MV-4-11 (cell line): ENCODE measurements at places on chromosomes 13 and 19.
A peak's percentile ranks its signal among the peaks of the same experiment; 100 is the strongest.

DNA sequence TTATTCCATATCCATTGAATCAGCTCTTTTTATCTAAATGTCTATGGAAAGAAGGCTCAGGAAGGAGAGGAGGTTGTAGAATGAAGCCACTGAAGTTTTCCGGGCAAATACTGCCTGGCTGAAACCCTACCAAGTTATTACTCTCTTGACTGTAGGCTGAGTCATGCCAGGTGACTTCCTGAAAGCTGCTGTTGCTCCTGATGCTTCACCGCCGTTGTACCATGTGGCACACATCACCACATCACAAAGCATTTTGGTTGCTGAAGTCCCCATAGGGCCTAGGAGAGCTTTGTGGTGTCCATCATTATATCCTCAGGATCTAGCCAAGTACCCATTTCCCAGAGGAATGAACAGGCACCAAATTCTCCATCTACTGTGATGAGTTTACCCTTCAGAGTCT lies 11.1 kb upstream of the TDRD12 start:
- no peak for DNase-seq

DNA sequence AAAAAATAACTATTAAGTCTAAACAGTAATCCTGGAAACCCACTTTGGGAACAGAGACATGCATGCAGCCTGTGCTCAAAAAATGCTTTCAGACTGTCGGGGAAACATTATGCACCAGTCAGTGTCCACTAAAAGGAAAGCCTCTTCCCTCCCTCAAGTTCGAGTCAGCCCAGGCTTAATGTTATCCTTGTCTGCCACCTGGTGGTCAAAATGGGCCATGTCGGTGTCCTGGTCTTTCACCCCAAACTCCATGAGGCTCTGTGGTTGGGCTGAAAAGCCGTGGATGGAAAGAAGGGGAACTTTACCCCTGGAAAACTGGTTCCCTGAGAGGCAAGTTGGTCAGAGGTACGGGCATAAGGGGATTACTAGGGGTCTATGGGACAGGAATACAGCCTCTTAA lies 88.4 kb upstream of the ZNF492 start:
- DNase-seq, result peak; percentile 35

DNA sequence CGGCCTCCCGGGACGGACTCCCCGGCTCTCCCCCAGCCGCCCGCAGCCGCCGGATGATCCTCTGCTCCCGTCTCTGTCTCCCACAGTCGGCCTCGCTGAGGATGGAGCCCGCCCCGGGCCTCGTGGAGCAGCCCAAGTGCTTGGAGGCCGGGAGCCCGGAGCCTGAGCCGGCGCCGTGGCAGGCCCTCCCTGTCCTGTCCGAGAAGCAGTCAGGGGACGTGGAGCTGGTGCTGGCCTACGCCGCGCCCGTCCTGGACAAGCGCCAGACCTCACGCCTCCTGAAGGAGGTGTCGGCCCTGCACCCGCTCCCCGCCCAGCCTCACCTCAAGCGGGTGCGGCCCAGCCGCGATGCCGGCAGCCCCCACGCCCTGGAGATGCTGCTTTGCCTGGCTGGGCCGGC lies 6.8 kb downstream of the ADAT3 start:
- no peak for DNase-seq

GRCh38 chr13:39461685-39462266 lies 141.2 kb downstream of the LHFPL6 start:
- no peak for DNase-seq

DNA sequence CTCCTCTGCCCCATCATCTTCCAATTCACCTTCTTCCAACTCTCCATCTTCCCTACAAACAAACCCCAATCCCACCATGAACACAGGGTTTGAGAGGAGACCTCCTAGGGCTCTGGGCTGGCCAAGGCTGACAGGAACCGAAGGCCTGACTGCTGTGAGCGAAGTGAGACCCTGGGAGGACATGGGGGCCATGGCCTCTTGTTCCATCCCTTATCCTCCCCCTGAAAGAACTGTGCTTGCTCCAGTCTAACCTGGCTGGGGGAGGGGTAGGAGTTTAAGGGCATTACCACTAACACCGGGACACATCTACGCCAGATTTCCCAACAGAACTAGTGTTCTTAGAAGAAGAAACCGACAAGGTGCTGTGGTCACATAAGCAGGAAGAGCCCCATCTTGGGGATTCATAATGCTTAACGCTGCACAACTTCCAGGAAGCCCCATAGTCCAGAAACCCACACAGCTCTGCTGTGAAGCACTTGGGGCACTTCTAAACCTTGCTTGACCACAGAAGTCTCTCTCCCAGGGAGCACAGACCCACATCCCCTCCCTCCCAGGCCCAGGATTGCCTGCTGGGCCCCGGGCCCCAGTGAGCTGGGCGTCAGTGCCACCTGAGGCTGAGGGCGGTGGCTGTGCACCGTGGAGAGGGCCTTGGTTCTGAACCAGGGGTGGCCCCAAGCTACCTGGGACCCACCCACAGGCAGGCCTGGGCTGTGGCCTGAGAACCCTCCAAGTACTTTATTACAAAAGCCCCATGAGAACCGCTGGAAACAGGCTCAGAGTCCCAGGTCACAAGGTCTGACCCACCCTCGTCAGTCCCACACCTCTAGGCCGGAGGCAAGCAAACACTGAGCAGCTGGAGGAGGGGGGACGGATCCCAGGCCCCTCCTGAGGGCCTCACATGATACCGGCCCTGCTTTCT lies 18.8 kb downstream of the ZC3H4 start:
- peak; percentile 98 for DNase-seq

DNA sequence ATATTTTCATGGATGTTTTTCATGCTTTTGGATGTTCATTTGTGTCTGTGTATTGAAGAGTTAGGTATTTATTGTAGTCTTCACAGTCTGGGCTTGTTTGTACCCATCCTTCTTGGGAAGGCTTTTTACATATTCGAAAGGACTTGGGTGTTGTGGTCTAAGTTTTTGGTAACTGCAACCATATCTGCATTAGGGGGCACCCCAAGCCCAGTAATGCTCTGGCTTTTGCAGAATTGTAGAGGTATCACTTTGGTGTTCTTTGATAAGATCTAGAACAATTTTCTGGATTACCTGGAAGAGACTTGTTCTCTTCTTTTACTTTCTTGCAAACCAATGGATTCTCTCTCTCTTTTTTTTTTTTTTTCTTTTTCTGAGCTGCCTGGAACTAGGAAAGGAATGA lies 581.3 kb downstream of the DACH1 start:
- no peak for DNase-seq

GRCh38 chr19:9877780-9878510 lies 42.8 kb downstream of the PIN1 start:
- DNase-seq, result peak; percentile 29

GRCh38 chr13:33115274-33115673 lies 99.1 kb downstream of the KL start:
- DNase-seq, result no peak

- DNase-seq, result peak; percentile 16
Observed at GRCh38 chr19:50465986-50466705, 10.2 kb upstream of the EMC10 start.

DNA sequence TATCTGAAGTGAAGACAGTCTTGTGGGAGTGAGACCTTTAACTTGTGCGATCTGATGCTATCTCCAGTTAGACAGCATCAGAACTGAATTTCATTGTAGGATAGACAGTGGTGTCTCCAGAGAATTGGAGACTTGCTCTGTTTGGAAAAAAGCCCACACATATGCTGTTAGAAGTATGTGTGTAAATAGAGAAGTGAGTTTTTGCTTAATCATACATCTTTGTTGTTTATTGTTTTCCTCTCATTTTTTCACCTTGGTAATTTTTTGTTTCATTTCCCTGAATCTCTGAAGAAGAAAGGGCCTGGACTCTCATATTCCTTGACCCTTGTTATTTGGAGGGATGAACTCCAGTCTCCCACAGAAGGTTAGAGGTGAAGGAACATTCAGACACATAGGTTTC lies 21.8 kb downstream of the FPR3 start:
- DNase-seq, result peak; percentile 24

DNA sequence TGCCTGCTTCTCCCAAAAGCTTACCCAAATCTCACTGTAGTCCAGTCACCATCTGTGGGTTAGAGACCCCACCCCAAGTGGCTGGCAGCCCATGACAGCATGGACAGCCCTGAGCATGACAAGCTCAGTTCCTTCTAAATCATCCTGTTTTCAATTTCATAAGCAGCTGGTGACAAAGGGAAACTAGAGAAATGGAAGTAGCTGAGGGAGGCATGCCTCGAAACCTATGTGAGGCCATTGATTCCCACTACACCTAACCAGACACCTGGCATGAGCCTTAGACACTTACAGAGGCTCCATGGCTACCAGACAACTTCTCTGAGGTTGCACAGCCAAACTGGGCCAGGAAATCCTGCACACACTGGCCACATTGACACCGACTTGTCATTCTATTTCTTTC lies 56.2 kb downstream of the ABCC4 start:
- DNase-seq, result peak; percentile 44

GRCh38 chr19:33700408-33701013 lies 78.8 kb downstream of the CHST8 start:
- no peak for DNase-seq

- no peak for DNase-seq
Observed at GRCh38 chr13:84570831-84571230, 688.6 kb upstream of the SLITRK1 start.

DNA sequence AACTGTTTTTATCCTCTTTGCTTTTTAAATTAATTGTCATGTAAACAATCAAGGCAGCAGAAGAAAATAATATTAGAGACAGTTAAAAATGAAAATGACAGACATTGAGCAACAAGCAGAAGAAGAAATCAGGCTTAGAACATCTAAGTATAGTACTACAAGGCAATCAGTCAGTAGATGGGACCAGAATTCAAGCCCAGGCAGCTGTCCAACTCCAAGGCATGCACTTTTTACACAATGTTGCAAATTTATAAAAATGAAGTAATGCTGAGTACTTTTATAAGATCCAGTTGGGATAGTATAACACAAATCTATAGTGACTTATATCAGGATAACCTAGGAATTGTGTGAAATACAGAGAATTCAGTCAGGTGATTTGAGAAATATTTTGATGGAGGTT lies 2815.8 kb downstream of the PCDH9 start:
- DNase-seq, result no peak
